ENCODE measurements at places on chromosomes 4 and X.

DNA sequence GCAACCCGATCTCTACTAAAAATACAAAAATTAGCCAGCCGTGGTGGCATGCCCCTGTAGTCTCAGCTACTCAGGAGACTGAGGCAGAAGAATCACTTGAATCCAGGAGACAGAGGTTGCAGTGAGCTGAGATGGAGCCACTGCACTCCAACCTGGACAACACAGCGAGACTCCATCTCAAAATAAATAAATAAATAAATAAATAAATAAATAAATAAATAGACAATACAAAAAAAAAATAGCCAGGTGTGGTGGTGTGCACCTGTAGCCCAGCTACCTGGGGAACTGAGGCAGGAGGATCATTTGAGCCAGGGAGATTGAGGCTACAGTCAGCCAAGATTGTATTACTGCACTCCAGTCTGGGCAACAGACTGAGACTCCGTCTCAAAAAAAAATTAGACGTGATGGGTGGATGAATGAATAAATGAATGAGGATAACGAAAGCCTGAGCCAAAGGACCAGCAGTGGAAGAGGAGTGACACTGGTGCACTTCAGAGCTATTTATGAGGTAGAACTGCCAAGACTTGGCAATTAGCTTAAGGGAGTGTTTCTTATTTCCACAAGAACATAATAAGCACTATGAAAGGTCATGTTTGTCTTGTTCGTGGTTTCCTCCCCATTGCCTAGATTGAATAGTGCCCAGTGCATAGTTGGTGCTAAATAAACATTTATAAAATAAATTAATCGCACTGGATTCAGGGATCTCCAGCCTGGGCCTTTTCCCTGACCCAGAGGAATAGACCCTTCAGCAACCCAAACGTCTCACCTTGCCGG, 232.2 kb downstream of the IDS start:
- DNase-seq, result no peak

DNA sequence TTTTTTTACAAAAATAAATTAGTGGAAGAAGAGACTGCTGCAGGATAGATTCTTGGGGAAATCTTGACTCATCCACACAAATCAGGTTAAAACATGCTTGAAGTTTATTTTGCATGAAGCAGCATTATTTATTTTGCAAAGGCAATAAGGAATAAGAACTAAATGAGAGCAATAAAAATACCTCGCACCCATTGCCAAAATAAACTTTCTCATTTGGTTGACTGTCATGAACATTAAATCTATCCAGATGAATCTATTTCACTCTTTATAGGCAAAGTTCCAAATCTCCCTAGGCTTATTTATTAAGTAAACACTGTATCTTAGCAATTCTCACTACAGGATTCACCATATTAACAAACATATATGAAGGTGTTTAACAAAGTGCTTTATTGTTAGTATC, 58.9 kb downstream of the HOPX start:
- no peak for DNase-seq

GRCh38 chr4:3388471-3389232, 53.1 kb upstream of the HGFAC start:
- peak; percentile 88 for DNase-seq

GRCh38 chr4:110062166-110062565, 136.2 kb downstream of the ELOVL6 start:
- no peak for DNase-seq

DNA sequence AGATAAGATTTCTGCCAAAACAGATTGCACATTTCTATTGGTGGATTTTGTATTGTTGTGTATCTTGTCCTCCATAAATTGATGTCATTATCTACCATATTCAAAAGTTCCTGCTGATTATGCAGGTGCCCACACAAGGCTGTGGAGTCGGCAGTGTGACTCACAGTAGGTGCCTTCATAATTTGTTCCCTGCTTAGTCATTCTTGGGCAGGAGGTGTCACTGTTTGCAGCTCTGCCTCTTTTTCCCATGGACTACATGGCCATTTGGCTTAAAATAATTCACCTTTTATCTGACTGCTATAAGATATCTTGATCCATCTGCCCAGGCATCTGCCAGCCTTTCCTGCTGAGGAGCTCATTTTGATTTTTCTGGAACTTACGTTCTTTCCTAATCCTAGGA, 33.6 kb upstream of the ENPEP start:
- no peak for DNase-seq

GRCh38 chr4:175752664-175753063, 59.4 kb downstream of the GPM6A start:
- no peak for DNase-seq

DNA sequence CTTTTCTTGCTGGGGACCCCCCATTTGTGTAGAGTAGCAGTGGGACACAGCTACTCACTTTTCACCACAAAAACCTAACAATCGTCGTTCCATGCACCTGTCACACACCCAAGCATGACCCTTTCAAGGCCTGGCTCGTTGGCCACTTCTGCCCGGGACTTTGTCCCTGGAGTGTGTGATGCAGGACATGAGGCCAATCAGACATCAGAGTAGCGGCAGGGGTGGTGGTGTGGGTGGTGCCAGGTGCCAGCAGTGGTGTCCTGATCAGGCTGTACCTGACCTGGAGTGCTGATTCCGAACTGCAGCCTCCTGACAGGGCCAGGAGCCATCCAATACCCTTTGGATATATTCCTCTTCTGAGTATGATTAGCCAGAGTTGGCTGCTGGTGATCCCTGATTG, 23.1 kb upstream of the PROM1 start:
- DNase-seq, result no peak

GRCh38 chr4:2166253-2166652, 75.7 kb downstream of the HAUS3 start:
- DNase-seq, result no peak

- peak; percentile 71 for DNase-seq
These were observed 128.5 kb downstream of the PRSS12 start for GRCh38 chr4:118224243-118224829.

GRCh38 chr4:79578606-79579005, 170.6 kb upstream of the GK2 start:
- DNase-seq, result no peak

DNA sequence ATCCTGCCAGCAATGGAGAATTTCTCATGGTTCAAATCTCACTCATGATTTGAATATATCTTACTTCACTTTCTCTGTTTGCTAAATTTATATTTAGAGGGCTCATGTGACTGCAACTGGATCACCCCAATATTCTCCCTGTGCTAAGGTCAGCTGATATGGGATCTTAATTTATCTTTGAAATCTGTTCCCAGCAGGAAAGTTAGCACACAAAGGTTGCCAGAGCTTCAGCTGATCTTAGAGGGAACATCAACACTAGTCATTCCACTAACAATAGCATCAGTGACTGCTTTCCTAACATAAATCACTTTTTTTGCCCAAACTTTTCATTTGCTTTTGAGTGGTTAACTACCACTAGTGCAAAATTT, 1270.0 kb downstream of the ARAP2 start:
- DNase-seq, result no peak

DNA sequence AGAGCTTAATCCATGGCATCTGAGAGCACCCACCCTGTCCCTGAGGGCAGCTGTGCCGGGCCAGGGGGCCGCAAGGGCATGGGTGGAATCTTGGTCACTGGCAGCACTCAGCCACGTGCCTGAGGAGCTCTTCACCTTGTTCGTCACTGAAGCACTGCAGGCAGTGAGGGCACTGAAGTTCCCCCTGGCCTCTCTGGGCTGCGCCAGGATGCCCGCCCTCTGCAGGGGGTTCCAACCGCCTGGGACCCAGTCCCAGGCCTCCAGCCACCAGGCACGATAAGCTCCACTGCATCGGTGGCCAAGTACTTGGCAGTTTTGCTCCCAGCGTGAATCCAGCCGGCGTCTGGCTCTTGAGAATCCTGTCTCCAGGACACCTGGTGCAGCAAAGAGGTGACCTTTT, 96.4 kb upstream of the MED14 start:
- no peak for DNase-seq

GRCh38 chr4:110550260-110550659, 72.6 kb downstream of the PITX2 start:
- DNase-seq, result peak; percentile 58

DNA sequence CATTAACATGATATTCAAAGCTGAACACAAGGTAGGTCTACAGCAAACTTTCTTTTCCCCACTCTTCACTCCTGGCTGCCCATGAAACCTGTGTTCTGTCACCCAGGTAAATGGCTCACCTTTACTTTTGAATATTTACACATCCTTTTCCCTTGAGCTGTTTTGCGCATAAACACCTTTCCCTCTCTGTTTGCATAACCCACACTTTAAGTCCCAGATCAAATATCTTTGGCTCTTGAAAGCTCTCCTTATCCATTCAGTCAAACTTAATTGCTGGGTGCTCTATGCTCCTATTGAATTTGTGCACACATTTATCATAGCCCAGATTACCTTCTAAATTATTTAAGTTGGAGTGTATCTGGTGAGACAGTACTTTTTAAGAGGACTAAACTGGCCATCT, 51.7 kb upstream of the ATP8A1 start:
- DNase-seq, result no peak

GRCh38 chr4:174444390-174444789, 77.9 kb downstream of the HPGD start:
- no peak for DNase-seq

- no peak for DNase-seq
These were observed 135.6 kb upstream of the GPC4 start for GRCh38 chrX:133550665-133551485.

DNA sequence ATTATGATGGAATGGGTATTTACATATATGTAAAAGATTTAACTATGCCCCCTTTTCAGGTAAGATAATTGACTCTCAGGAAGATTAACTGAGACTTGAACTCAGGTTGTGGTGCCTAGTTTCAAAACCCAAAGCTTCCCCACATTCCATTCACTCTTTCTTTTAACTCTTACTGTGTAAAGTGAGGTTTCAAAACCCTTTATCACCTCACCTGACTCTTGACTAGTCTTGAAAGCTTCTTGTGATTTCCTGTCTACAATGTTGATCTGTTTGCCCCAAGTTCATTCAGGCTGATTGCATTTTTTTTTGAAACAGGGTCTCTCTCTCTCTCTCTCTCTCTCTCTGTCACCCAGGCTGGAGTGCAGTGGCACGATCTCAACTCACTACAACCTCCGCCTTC, 40.5 kb upstream of the RAPGEF2 start:
- no peak for DNase-seq

DNA sequence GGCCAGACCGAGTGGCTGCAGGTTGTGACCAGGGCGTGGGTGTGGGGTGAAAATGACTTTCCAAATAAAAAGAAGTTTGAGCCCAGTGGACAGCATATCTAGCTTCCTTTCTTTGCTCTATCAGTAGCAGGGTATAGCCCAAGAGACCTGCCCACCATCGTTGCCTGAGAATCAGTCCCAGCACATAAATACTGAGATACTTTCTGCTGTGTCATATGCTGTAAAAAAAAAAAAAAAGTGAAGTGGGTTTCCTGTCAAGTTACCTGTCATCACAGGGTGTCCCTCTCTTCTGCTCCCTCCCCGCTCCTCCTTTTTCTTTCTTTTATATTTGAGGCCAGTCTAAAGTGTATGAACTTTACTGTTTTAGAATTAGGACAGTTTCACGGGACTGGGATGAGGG, 330.3 kb upstream of the BOD1L1 start:
- no peak for DNase-seq

GRCh38 chr4:8768357-8768999, 103.2 kb downstream of the HMX1 start:
- no peak for DNase-seq

DNA sequence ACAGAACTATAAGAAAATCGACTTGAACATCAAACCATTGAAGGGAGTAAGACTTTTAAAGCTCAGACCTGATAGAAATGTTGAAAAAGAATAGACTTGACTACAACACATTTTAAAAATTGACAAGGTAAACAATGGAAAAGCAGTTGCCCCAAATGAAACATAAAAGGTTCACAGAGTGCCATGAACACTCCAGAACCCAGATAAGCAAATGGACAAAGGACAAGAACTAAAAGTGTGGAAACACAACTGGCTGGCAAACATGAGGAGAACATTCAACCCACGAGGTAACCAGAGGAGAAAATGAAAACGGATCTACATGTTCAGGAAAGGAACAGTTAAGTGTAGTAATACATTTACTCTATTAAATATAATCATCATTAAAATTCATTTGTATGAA, 26.5 kb downstream of the SCARB2 start:
- no peak for DNase-seq

GRCh38 chrX:9807355-9808182, 21.3 kb downstream of the SHROOM2 start:
- DNase-seq, result no peak

DNA sequence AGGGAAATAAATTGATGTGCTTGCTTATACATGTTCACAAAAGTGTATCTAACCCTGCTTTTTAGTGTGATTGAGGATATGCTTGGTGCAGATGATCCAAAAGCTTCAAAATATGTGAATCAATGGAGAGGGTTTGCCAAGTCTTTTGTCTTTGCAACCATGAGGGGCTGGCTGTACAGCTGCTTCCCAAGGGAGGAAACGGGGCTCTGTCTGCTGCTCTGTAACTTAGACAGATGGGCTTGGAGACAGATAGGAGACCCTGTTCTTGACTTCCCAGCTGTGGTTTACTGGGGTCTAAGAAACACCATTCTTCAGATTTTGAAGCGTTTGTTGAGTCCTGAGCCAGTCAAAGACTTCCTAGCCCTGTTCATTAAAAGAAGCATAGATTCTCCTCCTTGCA, 152.3 kb downstream of the DCLK2 start:
- no peak for DNase-seq

- no peak for DNase-seq
These were observed 284.1 kb upstream of the EPHA5 start for GRCh38 chr4:65954416-65954815.

DNA sequence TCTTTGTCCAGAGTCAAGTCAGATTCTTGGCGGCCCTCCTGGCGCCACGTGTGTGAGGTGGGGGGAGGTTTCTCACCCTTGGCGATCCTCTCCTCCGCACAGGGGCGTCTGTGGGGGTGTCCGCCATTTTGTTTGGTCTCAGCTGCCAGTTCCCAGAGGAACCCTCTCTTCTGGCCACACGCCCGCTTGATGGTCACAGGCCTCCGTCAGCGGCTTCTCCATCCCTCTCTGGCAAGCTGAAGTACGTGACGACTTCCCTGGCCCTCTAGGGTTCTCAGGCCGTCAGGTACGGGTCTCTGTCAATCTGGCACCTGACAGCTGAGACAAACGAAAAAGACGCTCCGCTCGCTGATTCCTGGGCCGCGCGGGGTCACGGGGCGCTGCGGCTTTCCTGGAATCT, 272.6 kb downstream of the TRIML1 start:
- no peak for DNase-seq

DNA sequence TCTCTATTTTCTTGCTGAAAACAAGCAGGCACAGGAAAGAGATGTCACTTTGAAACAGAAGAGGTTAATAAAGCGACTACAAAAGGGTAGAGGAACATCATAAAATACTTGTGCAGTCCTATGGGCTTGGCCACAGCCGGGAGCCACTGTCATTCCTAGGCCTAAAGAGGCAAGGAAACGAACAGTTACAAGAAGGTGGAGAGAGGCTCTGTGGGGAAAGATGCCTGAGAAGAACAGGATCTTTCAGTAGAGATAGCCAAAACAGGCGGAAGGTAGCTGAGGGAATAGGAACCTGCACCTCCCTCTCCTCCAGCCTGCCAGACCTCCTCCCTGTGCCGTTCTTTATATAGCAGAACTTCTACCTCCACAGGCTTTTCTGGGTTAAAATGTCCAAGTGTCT, 57.4 kb upstream of the ARSJ start:
- DNase-seq, result no peak
